M059J (cell line): ENCODE measurements at places on chromosomes 2 and 18. TPM values are rescaled to one million over a fixed set of nuclear protein-coding genes. Genes with fewer than 3 reads are reported as not detected.
A peak's percentile ranks its signal among the peaks of the same experiment; 100 is the strongest.

Gene GREB1L
- 3.9 and 8.9 TPM in 2 replicates for total RNA-seq

Gene SEPTIN10
- total RNA-seq = 47.0 and 74.5 TPM in 2 replicates

Gene TLX2
- total RNA-seq = 0.10 and 0.34 TPM in 2 replicates

Gene CRYGA
- not detected in 2 replicates for total RNA-seq

Gene HOXD1
- not detected in 2 replicates for total RNA-seq

Gene SPP2
- total RNA-seq = 0.27 TPM in 1 of 2 replicates, not detected in the other

DNA sequence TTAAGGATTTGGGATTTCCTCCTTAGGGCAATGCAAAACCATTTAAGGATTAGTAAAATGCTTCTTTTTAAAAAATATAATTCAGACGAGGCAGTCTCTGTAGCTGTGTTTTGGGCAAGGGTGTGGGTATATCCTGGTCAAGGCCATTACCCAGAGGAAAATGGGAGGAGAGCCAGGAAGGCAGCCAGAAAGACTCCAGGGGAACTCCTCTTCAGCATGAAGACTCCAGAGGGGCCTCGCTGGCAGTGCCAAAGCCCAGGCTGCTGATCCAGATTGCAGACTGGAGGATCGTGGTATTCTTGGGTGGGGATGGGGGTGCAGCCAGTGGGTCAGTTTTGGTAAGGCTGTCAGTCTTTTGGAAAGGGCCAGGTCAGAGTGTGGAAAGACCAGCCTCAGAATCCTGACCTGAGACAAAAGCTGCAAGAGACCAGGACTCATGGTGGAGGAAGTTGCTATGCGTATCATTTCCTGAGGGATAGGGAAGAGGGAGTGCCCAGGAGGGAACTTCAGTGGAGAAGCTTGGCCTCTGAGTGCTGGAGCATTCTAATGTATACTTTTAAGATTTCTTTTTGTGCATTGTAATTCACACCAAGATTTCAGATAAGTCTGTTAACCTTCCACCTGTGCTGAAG, 20.9 kb upstream of the RAB11FIP5 start:
- DNase-seq = peak; percentile 7

GRCh38 chr2:29576231-29576630, 345.2 kb downstream of the ALK start:
- no peak for DNase-seq

DNA sequence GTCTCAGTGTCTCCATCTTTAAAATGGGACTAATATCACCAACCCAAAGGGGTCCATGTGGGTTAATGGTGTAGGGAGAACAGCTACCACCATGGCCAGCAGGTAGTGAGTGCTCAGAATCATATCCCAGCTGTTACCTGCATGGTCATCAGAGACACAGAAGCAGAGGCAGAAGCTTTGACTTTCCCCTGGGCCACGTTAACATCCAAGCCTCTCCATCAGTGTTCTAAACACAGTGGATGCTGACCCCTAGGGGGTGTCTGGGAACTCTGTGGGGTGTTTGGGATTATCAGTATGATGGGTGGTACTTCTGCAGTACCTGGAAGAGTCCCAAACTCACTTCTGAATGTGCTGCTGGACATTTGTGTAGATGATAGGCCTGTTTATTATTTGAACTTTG, 93.6 kb downstream of the GYPC start:
- DNase-seq = peak; percentile 5

DNA sequence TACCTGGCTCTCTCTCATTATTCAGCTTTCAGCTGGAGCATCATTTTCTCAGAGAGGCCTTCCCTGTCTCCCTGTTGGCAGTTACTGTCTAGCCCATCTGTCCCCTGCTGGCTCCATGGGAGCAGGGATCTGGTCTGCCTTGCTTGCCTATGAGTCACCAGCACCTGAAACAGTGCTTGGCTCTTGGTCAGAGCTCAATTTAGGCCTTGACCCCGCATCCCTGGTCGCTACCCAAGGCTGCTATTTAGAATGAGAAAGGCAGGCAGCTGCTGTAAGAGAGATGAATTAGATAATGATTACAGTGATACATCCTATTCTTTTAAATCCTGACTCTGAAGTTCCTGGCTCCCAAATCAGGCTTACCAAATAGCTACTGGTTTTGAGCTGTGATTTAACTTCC, 32.9 kb downstream of the KCNE4 start:
- DNase-seq = peak; percentile 86

GRCh38 chr2:150091846-150092245, 395.6 kb downstream of the RND3 start:
- DNase-seq = no peak

DNA sequence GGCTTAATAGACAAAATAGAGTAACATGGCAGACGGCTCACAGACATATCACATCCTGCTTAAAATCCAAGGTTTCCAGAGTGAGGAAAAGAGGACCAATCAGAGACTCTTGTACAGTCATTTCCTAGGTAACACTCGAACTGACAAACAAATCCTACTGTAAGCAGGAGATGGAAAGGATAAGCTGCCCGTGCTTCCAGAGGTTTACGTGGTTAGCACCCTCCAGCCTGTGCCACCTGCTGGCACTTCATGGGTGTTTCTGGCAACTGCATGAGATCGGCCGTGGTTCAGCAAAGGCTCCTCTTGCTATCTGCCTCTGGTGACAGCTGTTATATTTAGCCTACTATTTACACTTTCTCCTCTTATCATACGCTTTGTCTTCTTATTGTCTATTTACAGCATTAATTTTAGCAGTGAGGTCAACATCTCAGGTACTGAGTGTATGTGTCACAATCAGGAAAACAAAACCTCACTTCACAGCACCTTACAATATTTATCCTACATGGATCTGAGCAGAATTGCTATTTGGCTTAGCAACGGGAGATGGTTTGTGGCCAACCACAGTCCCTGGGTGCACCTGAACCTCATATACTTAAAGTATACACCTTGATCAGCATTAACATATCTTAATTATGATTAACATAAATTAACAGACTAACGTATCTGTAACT, 226.9 kb downstream of the TMEM163 start:
- DNase-seq = peak; percentile 55

DNA sequence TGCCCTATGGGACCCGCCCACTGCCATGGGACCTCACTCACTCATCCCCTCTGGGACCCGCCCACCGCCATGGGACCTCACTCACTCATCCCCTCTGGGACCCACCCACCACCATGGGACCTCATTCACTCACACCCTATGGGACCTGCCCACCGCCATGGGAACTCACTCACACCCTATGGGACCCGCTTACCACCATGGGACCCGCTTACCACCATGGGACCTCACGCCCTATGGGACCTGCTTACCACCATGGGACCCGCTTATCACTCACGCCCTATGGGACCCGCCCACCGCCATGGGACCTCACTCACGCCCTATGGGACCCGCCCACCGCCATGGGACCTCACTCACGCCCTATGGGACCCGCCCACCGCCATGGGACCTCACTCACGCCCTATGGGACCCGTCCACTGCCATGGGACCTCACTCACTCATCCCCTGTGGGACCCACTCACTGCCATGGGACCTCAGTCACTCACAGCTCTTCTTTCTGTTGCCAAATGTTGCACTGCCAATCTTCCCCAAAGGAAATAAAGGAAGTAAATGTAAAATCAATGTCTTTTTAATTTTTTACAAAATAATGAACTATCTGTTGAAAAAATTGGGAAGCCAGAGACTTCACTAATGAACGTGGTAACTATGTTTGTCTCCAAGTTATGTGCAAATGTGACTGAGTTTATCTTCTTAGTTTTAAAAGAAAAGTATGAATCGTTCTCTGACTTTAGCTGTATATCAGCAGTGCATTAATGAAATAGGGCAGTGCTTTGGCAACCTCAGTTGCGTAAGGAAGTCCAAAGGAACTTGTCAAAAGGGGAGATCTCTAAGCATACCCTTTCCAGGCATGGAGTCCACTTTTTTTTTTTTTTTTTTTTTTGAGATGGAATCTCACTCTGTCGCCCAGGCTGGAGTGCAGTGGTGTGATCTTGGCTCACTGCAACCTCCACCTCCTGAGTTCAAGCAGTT, 101.5 kb upstream of the MGAT5 start:
- no peak for DNase-seq

DNA sequence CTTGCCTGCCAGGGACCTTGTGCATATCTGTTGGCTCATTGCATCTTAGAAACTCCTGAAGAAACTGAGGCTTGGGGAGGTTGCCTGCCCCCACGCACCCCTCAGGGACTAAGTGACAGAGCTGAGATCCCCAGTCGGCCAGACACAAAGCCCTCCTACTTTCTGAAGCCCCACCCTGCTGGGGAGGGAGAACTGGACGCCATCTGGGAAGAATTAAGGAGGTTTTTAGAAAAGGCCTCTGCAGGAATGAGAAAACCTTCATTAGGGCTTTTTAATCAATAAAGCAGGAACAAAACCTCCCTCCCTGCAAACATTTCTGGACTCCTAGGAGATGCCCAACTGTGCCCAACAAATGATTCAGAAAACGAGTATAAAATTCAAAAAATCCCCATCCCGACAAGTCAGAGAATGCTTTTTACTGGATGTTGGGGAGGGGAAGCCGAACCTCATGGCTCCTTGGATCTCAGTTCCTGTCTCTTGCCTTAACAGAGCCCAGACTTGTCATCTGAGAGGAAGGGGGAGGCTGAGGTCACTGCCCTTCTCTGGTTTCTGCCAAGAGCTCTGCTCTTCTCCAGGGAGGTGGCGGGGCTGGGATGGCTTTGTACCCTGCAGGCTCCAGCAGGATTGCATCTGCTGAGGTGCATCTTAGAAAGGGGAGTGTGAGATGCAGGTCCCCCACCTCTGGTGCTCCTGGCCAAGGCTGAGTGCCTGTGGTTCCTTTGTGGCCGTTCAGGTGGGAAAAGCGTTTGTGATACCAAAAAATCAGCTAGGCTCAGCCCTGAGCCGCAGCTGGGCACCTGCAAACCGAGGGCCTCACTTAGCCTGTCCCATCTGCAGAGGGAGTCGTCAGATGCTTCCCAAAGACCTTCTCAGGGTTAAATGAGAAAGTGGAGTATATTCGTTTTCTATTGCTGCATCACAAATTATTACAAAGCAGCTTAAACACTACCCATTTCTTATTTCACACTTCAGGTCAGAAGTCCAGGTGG, 142.4 kb downstream of the ZFP36L2 start:
- DNase-seq = peak; percentile 87

GRCh38 chr2:72367530-72368225, 220.0 kb upstream of the CYP26B1 start:
- peak; percentile 94 for DNase-seq

DNA sequence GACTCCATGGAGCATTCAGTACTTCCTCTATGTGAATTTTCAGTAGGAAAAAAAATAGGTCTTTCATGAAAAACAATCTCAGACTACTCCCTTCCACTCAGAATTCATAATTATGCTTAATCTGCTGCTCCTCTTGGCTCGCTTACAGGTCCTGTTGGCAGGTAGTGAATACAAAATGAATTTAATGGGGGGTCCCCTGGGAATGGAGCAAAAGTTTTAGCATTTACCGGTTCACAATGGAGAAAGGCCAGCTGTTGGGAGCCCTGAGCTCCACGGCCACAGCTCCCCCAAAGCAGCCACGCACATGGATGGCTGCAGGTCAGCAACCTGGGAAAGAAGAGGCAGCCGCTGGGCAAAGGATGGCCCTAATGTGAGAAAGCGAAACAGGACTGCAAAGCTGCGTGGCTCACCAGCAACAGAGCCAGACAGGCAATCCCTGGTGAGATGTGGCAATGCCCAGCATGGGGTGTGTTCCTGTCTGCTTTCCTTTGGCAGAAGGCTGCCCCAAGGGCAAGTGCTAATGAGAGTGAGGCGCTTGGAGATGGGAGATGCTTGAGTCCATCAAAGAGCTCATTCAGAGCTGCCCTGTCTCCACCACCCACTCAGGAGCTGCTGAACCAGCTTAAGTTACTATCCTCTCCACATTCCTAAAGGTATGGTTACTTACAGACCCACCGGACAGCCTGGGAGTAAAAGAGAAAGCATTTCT, 447.4 kb downstream of the EPHA4 start:
- peak; percentile 51 for DNase-seq

GRCh38 chr18:13481820-13482617, 244.3 kb downstream of the FAM210A start:
- no peak for DNase-seq

GRCh38 chr2:27920148-27920885, 29.8 kb downstream of the BABAM2 start:
- DNase-seq = peak; percentile 31

DNA sequence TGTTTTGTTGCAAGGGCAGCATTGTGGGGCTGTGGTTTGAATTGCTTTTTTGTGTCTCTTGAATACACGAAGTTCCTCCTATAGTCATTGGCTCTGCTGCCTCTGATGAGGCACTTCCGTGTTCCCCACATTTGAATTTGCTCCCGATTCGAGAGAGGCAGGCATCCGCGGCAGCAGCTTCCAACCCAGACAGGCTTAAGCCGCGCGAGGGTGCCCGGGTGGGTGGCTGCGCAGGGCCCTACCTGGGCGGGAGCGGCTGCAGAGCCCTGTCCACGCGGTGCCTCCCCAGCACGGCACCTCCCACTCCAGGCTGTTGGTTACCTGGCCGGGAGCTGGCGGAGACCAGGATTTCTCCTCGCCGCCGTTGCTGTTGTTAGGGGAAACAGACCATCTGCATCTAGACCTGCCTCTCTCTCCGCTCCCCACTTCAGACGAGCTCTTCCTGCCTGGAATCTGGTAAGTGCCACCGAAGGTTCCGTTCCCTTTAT, 151.3 kb downstream of the NEDD4L start:
- DNase-seq = no peak

DNA sequence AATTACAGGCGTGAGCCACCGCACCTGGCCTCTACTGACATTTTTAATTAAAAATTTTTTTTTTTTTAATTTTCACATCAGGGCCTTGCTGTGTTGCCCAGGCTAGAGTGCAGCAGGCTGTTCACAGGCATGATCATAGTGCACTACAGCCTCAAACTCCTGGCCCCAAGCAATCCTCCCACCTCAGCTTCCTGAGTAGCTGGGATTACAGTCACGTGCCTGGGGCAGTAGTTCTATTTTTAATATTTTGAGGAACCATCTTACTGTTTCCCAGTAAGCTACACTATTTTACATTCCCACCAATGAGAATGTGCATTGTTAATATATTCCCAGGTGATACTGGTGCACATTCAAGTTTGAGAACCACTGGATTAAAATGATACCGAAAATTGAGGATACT, 92.7 kb downstream of the WDSUB1 start:
- no peak for DNase-seq

DNA sequence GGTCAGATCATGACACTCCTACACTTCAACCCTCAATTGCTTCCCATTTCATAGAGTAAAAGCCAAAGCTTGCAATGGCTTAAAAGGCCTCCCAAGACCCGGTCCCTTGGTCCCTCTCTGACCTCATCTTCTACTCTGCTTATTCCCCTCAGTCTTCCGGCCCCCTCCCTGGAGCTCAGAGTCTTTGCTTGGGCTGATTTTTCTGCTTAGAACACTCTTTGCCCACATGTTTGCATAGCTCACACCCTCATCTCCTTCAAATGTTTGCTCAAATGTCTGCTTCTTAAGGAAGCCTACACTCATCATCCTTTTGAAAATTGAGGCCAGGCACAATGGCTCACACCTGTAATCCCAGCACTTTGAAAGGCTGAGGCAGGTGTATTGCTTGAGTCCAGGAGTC, 65.6 kb upstream of the CAPN13 start:
- DNase-seq = no peak

GRCh38 chr2:1051075-1051474, 100.4 kb downstream of the SNTG2 start:
- no peak for DNase-seq
